Renal cortex interstitium (tissue), 15 donors: ENCODE measurements at places on chromosomes 13 and 19.
A peak's percentile ranks its signal among the peaks of the same experiment; 100 is the strongest.

DNA sequence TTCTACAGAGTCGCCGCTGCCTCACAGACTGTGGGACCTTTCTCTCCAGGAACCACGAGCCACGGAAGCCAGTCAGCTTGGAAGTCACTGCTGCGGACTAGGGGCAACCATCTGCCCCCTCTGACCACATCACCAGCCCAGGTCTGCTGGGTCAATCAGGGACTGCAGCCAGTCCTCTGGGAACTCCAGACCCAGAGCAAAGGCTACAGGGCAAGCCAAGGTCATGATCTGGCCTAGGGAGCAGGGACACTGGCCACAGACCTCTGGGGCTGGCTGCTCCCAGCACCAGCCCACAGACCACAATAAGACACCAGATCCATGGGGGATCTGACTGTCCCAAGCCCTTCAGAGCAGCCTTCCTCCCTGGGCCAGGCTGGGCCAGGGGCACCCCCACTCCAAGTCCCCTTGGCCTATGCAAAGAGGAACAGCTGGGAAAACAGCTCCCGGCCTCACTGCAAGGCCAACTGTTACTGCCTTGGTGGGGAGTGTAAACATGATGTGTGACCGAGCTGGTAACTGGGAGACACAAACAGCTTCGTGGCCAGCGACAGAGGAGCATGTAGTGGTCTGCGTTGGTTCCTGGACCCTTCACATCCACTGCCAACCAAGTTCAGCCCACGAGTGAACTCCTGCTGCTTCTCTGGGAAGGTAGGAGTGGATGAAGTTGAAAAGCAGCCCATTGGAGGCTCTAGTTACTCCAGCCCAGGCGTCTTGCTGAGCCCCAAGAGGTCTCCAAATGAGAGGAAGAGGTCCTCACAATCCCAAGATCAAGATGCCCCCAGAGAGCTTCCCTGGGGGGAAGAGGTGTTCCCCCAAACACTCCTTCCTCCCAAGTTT is 1.5 kb downstream of the AKT2 start:
- no peak for DNase-seq

DNA sequence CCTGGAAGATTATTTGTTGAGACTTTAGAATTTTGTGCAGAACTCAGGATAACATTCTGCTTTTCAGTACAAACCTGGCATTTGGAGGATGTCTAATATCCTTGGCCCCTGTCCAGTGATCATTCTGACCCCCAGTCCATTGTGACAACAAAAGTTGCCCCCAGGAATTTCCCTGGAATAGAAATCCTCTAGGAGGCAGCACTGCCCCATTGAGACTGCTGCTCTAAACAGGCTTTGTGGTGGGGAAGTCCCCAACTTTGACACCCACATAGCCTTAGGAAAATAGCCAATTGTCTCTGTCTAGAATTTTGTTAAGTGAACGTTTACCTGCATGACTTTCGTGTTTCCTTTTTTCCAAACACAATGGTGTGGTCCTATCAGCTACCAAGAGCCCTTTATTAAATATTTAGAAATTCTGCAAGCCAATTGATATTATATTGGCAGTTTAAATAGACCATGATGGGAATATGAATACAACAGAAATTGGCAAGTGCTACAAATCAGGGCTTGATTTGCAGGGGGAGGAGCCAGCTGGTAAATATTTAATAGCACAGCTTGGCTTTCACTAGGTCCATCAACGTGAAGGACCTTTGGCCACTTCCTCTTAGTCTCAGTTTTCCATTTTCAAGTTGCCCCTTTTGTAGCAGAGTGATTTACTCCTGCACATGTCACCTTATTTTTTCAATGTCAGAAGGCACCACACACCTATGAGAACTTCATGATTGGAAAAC is 451.7 kb downstream of the EFNB2 start:
- no peak for DNase-seq

GRCh38 chr19:10654610-10655456 is 687 bp downstream of the ILF3 start:
- no peak for DNase-seq

GRCh38 chr13:78638216-78638615 is 20.7 kb downstream of the OBI1 start:
- DNase-seq = no peak

- no peak for DNase-seq
These were observed 2.6 kb downstream of the CRB3 start for GRCh38 chr19:6466526-6467248.

DNA sequence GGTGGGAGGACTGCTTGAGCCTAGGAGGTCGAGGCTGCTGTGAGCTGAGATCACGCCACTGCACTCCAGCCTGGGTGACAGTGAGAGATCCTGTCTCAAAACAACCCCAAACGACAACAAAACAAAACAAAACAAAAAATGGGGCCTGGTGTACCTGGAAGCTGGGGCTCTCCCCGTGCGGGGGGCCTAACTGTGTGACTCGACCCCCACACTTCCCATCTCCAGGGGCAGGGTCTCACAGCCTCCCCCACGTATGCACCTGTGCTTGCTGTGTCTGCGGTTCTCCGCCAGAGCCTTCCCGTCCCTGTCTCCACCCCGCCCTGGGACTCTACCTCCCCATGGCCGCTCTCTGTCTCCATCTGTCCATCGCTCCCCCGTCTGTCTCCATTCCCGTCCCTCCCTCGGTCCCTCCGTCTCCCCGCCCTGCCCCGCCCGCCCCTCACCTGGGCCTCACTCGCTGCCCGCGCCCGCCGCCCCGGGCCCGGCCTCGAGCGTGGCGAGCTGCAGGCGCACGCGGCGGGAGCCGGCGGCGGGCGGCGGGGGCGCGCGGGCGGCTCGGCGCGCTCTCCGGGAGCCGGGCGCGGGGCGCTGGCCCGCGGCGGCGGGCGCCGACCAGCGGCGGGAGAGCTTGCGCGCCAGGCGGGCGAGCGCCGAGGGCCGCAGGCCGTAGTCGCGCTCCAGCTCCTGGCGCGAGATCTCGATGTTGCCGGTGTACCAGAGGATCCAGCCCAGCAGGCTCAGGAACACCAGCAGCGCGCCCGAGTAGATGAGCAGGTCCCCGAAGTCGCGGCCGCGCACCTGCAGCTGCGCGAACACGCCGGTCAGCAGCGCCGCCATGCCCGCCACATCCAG is 587 bp downstream of the TMEM238 start:
- DNase-seq = no peak

DNA sequence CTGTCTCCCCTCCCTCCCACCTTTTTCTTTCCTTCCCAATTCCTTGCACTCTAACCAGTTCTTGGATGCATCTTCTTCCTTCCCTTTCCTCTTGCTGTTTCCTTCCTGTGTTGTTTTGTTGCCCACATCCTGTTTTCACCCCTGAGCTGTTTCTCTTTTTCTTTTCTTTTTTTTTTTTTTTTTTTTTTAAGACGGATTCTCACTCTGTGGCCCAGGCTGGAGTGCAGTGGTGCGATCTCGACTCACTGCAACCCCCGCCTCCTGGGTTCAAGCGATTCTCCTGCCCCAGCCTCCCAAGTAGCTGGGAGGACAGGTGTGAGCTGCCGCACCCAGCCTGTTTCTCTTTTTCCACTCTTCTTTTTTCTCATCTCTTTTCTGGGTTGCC is 6.9 kb downstream of the MYADM start:
- no peak for DNase-seq

DNA sequence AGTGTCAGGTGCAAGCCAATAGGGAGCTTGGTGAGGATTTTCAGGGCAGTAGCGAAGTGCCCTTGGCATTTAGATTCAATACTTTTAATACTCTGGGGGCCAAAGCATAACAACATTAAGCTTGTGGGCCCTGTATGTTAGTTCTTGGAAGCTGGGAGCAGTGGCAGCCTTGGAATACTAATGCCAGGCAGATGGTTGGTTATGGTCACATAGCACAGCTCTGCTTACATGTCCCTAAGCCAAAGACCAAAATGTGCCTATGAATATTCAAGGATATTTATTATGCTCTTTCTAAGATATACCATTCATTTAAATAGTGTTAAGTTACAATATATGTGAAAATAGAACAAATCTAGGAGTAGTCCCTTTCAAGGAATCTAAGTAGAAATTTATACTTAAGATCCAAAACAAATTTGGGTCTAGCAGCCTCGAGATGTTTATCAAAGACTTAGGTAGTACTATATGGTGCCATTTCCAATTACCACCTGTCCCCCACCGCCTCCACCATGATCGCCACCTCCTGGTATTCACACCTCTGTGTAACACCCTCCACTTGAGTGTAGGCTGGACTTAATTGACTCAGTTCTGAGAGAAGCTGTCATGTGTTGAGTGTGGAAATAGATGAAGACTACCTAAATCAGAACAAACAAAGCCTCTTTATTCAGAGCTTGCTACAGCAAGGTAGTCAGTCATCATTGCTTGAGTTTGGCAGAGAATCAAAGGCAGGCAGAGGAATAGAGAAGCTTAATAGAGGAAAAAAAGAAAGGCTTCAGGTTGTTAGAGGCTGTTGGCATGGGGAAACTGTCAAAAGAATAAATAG is 261.0 kb downstream of the GPC5 start:
- DNase-seq = no peak

GRCh38 chr19:4588291-4588761 is 28.8 kb upstream of the SEMA6B start:
- no peak for DNase-seq

- DNase-seq = no peak
These were observed 7.4 kb upstream of the GIPR start for GRCh38 chr19:45660636-45661035.

DNA sequence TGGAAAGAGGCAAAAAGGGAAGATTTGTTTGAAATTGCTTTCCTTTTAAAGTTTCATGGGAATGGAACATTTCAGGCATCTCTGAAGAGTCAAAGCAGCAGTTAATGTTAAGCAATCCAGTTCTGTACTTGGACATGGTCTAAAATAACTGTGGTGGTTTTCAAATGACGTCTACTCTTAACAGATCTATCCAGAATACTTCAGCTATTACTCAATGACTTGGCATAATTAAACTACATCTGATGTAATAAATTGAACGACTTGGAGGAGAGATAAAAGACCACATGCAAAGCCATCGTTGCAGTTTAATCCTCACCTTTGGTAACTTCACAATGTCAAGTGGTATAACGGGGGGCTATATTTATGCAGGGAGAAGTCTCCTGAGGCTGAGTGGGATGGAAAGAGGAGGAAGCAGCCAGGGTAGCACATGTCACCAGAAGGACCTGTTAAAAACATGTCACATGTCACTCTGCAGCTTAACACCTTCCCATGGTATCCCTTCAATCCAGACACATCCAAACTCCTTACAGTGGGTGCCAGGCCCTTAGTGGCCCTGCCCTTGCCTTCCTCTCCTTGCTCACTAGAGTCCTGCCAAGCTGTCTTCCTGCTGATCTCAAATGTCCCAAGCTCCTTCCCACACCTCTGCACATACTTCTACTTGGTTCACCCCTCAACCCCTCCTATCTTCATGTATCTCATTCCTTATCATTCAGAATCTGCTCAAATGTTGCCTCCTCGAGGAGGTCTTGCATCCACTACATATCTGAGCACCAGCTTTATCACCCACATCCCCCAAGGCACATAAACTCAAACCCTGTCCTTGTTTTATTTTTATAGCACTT is 327.8 kb downstream of the SUCLA2 start:
- DNase-seq = no peak

- no peak for DNase-seq
These were observed 36.9 kb upstream of the ZNF507 start for GRCh38 chr19:32308431-32309077.

- DNase-seq = no peak
These were observed 29.2 kb downstream of the TUBA3C start for GRCh38 chr13:19152403-19152802.

- DNase-seq = no peak
These were observed 1.2 kb upstream of the ATP1A3 start for GRCh38 chr19:41994994-41995958.

DNA sequence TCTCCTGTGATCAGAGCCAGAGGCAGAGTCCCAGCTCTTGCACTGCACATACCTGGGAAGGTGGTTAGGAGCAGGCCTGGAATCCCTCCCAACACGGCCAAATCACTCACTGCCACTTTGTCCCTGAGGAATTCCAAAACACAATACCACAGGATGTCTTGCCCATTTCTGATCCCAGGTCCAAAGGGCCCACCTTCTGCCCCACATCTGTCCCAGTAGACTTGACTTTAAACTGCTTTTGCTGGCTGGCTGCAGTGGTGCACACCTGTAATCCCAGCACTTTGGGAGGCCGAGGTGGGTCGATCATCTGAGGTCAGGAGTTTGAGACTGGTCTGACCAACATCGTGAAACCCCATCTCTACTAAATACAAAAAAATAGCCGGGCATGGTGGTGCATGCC is 18.9 kb downstream of the ZNF536 start:
- no peak for DNase-seq

DNA sequence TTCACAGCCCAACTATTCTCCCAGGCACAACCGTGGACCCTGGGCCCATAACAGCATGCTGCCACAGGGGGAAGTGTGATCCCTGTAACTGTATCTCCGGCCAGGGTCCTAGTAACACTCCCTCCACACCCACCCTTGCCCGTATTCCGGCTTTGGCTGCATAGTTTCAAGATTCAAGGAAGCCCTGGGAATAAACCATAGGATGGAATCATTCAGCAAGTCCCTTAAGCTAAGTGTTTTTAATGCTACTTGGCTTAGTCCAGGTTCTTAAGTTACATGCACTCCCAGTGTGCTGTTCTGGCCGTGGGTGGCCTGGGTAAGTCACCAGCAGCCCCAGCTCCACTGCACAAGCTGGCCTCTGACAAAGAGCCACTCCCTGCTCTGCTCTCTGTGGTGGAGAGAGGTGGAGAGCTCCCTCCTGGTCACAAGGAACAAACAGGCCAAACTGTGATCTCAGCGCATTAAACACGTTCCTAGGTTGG is 532.4 kb upstream of the SGCG start:
- DNase-seq = peak; percentile 17

- DNase-seq = no peak
These were observed 7.6 kb upstream of the KANK2 start for GRCh38 chr19:11204943-11205349.

DNA sequence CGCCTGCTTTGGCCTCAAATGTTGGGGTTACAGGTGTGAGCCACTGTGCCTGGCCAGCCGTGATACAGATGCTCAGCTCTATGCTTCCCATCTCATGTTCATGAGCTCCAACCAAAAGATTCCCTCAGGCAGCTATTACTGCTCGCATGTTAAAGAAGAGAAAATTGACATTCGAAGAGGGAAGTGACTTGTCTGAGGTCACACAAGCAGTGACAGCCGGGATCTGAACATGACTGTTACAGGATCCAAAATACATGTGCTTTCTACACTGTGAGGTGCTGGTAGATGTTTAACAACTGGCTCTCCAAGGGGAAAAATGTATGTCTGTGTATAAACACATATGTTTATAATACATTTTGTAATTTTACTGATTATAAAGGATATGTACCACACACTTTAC is 11.3 kb downstream of the FPR1 start:
- DNase-seq = no peak

DNA sequence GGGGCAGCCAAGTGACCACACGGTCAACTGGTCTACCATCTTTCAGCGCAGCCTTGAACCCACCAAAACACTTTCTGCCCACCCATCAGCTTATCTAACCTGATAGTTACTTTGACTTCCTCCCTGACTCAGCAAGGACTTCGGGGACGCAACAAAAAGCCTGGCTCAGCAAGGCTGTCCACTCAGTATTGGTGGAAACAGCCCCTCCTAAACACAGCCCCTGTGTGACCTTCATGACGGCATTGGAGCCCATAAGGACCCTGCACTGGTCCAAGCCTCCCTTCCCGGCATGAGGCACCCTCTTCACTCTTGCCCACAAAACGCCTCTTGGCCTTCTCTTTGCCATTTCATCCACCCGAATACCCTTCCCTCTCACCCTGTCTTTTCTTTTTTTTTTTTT is 39.1 kb downstream of the INSR start:
- DNase-seq = no peak
